ENCODE measurements at places on chromosomes 2 and 18. TPM values are rescaled to one million over a fixed set of nuclear protein-coding genes. Genes with fewer than 3 reads are reported as not detected.
A peak's percentile ranks its signal among the peaks of the same experiment; 100 is the strongest.

LCLAT1 gene
- 26.7 TPM for total RNA-seq

PRR30 gene
- total RNA-seq: not detected

CHRND gene
- total RNA-seq: not detected

ERBB4 gene
- 2.6 TPM for total RNA-seq

SLC25A12 gene
- total RNA-seq: 9.1 TPM

CACNB4 gene
- total RNA-seq: 1.3 TPM

KCNG2 gene
- not detected for total RNA-seq

NEURL3 gene
- 18.6 TPM for total RNA-seq

CYTIP gene
- 0.34 TPM for total RNA-seq

SMPD4 gene
- 64.8 TPM for total RNA-seq

UPP2 gene
- total RNA-seq: not detected

FBXO15 gene
- total RNA-seq: 2.0 TPM

DNA sequence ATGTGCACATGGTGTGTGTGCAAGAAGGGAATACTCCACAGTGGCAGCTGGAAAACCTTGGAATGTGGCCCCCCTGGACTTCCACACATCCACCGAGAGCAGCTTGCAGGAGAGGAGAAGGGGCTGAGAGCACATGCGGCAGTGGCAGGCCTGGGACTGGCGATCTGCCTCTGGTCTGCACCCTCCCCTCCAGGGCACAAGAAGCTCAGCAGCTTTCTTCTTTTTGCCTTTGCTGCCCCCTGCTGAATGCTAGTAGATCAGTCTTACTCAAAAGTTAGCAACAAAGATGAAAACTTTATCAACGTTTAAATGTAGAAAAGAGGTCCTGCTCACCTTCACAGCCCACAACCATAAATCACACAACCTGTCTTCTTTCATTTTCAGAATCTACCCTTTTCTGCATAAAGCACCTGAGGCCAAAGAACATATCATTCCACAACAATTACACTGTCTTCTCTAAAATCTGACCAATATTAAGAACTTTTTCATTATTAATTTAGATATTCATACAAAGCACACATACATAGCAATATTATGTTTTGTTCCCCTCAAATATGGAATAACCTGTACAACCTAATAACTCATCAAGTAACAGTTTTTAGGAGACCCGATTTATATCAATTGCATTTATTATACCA is 34.6 kb downstream of the TGFBRAP1 start:
- no peak for DNase-seq

DNA sequence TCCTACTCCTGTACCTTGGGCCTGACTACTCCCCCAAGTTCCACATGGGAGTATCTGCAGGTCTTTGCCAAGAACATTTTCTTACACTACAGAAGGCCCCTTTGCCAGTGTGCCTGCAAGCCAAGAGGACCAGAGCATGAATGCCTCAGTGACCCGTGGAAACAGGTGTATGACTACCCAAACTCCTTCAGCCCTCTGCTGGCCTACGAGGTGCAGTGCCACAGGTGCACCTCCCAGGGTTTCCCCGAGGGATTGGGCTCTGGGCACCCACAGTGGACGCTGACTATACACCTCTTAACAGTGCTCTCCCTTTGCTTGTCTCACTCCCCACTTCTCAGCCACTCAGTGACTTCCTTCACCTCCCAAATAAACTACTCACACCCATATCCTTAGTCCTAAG is 91.4 kb downstream of the COL6A3 start:
- no peak for DNase-seq

GRCh38 chr18:13638719-13639595 is 87.4 kb downstream of the FAM210A start:
- no peak for DNase-seq

DNA sequence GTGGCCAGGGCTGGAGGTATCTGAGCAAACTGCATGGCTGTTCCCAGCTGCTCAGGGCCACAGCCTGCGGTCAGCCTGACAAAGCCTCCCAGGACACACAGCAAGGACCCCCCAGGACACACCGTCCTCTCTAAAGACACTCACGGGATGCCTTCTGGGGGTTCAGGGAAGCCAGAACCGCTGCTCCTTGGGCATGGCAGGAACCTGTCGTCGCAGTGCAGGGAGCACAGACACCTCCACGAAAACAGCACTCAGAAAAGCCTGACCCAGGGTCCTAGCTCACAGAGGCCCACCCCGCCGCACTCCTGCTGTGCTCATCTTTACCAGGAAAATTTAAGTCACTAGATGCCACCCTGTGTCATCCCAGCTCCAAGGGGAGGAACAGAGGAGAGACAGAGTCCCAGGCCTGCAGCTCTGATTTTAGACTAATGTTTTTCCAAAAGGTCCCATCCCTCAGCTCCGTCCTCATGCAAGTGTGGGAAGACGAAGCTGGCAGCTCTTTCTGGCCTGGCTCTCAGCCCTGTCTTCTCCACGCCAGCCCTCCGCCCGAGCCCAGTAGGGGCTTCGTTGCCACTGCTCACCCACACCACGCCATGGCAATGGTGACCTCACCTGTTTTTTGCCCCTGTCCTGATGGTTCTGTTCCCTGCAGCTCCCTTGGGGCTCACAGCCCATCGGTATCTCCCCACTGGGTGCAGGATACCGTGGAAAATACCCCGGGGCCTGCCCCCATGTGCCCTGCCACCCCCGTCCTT is 23.9 kb upstream of the SLC66A3 start:
- DNase-seq: no peak

- DNase-seq: no peak
These were observed 19.5 kb downstream of the CXCR4 start for GRCh38 chr2:136098441-136098840.

GRCh38 chr2:68908392-68908970 is 37.3 kb upstream of the BMP10 start:
- peak; percentile 92 for DNase-seq

DNA sequence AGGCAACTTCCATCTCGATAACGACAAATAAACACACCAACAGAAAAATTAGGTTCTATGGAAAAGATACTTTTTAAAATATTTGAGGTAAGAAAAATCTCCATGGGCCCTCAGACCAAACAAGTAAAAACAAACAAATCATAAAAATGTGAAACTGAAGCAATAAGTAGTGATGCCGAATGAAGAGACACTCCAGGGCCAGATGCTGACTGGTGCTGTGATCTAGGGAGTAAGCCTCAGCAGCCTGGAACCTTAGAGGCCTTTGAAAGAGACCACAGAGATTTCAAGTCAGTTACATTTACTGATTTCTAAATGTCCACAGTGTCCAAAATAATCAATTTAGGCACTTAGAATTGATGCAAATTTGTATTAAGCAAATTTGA is 1144.7 kb downstream of the CNTNAP5 start:
- DNase-seq: no peak

GRCh38 chr2:27086724-27087593 is at the start of gene KHK:
Gene KHK, plus strand, starts transcription at chr2:27086772. Its CDS starts 488 bp downstream, at chr2:27087260.
- DNase-seq: no peak

GRCh38 chr18:7617738-7618422 is 50.8 kb downstream of the PTPRM start:
- DNase-seq: peak; percentile 70

- no peak for DNase-seq
These were observed 59.8 kb downstream of the USP34 start for GRCh38 chr2:61411109-61411508.

DNA sequence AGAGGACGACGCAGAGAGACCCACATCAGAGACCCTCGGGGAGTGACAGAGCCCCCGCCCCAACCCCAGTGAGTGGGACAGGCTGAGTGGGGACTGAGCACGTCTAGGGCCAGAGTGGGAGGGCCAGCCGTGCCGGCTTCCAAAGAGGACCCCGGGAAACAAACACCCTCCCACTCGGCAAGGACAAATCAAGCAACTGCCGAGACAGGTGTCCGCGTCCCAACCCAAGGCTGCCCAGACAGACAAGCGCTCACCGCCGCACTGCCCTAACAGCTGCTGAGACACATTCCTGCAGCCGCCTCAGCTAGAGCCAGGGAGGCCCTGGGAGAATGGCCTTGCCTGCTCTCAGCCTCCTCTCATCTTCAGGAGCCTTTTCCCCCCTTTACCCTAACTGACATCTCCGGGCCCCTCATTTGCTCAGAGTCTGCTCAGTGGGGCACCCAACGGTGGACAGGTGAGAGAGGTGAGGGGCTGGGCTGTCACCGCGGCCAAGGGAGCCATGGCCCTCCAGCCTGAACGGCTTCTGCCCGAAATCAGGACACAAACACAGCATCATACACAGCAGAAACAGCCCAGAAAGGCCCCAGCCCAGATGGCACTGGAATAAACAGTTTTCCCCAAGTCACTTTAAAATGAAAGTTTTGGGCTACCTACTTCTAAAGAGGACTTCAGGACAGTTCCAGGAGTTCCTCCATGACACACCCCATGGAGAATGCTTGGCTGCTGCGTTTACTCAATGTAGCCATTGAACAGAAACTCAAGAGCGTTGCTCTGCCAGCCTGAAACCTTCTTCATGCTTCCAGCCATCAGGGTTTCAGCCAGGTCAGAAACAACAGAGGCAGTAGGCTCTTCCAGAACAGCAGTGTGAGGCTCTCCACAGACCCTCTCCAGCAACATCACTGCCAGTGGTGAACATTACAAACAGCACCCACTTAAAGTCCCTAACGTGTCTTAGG is 23.6 kb downstream of the SLC66A2 start:
- DNase-seq: no peak

- peak; percentile 51 for DNase-seq
These were observed 112.5 kb upstream of the CREB1 start for GRCh38 chr2:207417301-207417718.

DNA sequence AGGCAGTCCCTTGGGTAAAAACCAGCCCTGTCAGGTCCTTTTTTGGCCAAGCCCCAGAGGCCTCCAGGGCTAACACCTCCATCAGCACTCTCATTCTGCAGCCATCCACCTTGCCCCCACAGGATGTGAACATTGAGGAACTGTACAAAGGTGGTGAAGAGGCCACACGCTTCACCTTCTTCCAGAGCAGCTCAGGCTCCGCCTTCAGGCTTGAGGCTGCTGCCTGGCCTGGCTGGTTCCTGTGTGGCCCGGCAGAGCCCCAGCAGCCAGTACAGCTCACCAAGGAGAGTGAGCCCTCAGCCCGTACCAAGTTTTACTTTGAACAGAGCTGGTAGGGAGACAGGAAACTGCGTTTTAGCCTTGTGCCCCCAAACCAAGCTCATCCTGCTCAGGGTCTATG is 7.3 kb downstream of the IL1F10 start:
- DNase-seq: no peak

DNA sequence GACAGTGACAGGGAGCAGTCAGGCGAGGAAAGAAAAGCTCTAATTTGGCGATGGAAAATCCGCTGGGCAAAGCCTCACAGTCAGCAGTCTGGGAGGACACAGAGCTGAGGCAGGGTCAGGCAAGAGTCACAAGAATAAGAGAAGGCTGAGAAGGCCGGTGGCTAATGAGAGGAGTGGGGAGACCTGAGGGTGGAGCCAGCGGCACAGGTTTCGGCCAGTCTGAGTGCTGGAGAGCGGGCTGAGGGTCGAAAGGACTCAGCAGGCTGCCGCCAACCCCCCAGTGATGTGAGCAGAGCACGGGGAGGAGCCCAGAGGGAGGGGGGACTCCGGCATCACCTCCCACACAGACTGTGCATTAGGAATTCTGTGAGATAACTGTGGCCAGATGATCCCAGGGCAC is 500.6 kb upstream of the MYT1L start:
- DNase-seq: no peak

DNA sequence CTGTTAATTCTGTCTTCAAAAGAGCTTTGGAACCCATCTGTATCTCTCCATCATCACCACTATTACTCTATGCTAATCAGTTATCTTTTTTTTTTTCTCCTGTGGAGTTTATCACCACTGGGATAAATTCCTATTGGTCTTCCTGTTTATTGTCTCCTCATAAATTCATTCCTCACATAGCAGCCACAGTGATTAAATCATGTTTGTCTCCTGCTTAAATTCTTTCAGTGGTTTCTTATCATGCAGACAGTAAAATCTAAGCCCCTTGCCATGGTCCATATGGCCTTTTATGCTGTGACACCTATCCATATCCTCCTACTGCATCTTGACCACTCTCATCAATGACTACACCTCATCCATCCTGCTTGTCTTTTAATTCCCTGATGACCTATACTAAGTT is 239.8 kb upstream of the ZEB2 start:
- no peak for DNase-seq

- peak; percentile 71 for DNase-seq
These were observed 35.8 kb upstream of the FIGN start for GRCh38 chr2:163771596-163771995.

GRCh38 chr2:70473101-70473722 is 80.4 kb downstream of the TGFA start:
- no peak for DNase-seq

DNA sequence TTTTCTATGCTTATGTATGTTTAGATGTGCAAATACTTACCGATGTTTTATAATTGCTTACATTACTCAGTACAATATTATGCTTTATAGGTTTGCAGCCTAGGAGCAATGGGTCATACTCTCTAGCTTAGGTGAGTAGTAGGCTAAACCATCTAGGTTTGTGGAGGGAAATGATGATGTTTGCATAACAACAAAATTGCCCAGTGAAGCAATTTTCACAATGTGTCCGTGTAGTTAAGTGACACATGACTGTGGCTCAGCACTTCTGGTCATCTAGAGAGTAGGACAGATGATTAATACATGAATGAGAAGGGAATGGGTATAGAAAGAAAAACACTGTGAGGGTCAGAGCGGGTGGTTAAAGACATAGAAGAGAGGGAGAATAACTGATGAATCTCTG is 2116.2 kb upstream of the PIK3C3 start:
- no peak for DNase-seq

GRCh38 chr2:205959521-205959920 is 126.5 kb downstream of the INO80D start:
- DNase-seq: no peak

- peak; percentile 12 for DNase-seq
These were observed 698.3 kb upstream of the FANCL start for GRCh38 chr2:58939388-58939787.

- DNase-seq: peak; percentile 53
These were observed 173.7 kb downstream of the ACKR3 start for GRCh38 chr2:236743039-236743920.

DNA sequence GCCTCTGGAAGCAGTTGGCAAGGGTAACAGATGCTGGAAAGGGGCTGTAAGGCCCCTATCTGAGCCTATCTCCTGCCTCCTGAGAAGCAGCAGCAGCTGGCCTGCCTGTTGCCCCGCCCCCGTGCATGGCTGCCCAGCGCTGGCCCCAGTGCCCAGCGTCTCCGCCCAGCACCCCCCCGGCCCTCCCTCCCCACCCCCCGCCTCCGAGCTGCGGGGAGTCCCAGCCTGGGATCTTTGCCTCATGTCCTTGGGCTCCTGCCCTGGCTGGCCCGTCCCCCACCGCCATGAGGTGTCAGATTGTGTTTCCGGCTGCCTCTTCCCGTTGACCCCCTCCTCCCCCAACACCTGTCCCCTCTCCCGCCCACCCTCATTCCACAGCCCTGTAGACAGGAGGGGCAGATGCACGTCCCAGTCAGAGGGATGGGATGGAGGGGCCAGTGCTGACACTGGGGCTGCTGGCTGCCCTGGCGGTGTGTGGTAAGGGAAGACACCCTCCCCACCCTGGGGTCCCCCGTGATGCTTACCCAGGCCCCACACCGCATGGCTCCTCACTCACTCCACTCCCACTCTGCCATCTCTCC is at the start of gene CHRND:
Gene CHRND (plus strand): TSS at position 370 of the 581 bp plus-strand sequence. CDS start 56 bp downstream, at position 426.
- DNase-seq: no peak

- no peak for DNase-seq
These were observed 1.7 kb downstream of the ITGA4 start for GRCh38 chr2:181458871-181459270.

All from kidney epithelial cell (primary cell).